T-helper 2 cell treated with Interferon-gamma antibody and Interleukin-4, amounts not matched to agents 5 μg/mL and 100 μg/mL, for 36 hours (primary cell): ENCODE measurements at places on chromosomes 2 and 18.

DNA sequence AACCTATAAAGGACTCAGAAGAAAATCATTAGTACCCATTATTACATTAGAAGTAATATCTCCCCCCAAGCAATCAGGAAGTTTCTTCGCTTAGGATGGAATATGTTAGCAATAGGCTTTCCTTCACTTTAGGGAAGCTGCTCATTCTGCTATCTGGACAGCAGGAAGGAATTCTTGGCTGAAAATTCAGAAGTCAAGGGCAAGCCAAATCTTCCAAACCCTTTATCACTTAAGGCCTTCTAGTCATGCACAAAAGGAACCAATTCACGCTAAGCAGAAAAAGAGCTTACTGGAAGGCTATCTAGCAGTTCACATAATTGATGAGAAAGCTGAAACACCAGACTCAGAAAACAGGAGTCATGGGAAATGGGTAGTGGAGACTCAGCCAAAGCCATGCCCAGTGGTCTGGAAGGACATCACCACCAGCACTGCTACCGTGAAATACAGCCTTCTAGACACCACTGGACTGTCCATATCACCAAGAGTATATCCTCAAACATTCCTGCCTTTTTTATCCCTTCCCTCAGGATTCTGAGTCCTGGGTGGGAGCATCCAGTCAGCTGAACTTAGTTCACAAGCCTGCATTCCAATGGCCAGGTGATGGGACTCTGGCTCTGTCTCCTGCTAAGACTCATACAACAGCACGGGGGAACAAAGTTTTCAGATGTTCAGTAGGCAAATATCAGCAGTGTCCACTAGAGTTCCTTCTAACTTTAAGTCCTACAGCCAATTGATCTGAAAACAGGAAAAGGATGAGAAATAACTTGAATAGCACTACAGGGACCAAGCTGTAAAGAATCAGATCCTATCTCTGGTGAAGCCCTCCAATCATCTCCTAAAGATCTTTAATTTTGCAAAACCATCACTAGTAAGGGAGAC is 14.8 kb upstream of the ADAM17 start:
- no peak for DNase-seq

- DNase-seq, result no peak
Observed at GRCh38 chr2:158042245-158042644, 59.4 kb upstream of the UPP2 start.

GRCh38 chr2:216866515-216867095 is 6.7 kb upstream of the TNP1 start:
- no peak for DNase-seq

DNA sequence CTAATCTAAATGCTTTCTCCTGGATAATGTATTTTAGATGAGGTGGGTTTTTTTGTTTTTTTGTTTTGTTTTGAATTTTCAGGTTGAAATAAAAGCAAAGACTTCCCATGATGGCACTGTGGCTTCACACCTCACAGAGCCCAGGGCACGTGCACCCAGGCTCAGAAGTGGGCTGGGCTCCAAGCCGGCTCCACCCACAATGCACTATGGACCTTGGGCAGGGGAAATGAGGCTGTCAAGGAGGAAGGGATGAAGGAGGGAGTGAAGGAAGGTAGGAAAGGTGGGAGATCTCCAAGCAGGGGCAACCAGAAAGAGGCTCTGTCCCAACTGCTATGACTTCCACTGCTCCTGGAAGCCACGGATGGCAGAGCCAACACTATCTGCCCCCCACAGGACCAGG is 60.4 kb downstream of the BIN1 start:
- no peak for DNase-seq

DNA sequence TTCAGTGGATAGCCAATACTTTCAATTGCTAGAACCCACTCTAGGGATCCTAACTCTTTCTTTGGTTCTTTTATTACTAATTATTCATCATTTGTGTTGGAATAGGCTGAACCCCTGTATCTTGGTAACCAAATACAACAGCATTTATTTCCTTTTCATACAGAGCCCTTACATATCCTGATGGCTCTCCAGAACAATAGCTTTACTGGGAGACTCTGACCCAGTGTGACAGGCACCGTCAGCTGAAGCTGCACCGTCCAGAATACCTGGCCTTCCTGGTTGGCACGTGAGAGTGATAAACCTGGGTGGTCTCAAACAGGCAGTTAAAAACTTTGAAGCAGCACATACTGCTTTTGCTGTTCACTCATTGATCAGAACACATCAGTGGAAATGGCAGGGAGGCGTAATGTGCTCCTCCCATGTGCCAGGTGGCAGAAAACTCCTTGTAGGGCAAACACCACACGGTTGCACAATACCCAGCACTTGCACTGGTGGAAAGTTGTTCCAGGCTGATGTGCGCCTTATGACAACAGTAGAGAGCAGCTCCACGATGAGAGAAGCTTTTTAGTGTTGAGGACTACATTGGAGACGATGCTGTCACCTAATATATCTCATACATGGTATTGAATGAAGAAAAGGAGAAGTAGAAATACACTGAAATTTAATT is 456.2 kb downstream of the PARD3B start:
- DNase-seq, result no peak

DNA sequence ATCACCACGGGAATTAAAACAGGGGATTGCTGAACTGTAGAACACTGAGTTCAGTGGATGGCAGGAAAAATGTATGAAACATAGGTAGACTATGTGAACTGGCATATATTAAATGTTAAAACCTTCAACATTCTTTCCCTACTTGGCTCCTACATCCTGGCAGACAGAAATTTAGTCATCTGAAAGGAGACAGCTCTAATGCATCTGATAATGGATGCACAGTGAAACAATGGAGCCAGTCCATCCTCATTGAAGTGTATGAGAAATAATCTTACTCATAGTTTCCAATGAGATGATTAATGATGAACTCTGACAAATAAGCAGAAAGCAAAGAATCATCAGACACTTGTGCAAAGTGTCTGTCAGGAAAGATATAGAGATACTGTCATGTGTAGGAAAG is 1629.7 kb upstream of the TMEFF2 start:
- no peak for DNase-seq

- DNase-seq, result no peak
Observed at GRCh38 chr18:11042247-11042646, 107.1 kb downstream of the PIEZO2 start.

GRCh38 chr18:228586-228985 is 39.3 kb downstream of the THOC1 start:
- no peak for DNase-seq

GRCh38 chr18:31424383-31424988 is 23.1 kb upstream of the DSG3 start:
- no peak for DNase-seq

DNA sequence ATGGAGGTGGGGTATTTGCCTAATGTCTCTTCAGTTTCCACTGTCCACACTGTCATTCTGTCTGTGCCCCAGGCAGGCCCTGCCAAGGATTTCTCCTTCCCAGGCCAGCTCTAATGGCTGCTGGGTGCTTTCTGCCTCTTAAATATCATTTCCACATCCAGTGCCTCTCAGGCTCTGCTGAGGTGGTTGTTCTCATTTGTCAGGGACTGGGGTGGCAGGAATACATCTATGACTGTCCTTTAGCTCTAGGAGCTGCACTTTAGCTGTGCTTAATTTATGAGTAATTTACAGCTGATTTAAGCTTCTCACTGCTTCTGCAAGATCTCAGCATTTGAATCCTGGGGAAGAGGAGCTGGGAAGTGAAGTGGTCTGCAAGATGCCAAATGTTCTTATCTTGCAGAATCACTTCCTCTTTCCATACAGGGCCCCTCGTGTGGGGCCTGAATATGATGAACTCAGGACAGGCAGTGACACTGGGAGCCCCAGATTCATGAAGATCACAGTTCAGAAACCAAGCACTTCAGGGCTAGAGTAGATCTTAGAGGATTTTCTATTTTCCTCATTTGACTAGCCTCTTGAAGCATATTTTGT is 150.2 kb downstream of the FSHR start:
- DNase-seq, result no peak

- DNase-seq, result no peak
Observed at GRCh38 chr18:66826211-66826610, 222.3 kb upstream of the CDH19 start.

GRCh38 chr18:54173980-54174630 is 50.4 kb downstream of the MBD2 start:
- DNase-seq, result peak; percentile 56

DNA sequence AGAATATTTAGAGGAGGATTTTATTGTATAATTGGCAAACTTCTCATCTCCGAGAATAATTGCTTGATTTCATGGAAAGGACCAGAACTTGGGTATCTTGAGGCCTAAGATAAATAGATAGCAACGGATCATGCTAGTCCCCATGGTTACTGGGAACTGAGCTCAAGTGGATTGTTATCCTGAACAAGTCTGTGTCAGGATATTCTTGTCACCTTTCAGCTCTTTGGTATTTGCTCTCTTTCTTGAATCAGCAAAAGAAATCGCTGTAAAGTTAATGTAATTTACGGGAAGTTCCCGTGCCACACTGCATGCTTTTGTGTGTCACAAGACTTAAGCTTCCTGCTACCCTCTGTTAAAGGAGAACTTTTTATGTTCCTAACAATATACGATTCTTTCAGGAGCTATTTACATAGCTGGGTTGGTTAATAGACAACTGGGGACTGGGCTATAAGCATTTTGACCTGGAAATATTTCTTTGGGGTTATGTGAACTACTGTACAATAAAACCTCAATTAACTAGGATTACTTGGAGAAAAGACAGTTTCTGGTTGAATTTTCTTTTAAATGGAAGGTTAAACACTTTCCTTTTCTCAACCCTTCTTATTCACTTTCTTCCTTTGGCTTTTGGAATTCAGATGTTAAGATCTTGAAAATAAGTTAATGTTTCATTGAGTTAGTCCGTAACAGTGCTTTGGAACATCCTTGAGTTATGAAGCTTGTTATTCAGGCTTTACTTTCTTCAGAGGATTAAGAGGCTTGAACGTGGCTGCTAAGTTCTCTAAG is 151.2 kb downstream of the FMNL2 start:
- no peak for DNase-seq

DNA sequence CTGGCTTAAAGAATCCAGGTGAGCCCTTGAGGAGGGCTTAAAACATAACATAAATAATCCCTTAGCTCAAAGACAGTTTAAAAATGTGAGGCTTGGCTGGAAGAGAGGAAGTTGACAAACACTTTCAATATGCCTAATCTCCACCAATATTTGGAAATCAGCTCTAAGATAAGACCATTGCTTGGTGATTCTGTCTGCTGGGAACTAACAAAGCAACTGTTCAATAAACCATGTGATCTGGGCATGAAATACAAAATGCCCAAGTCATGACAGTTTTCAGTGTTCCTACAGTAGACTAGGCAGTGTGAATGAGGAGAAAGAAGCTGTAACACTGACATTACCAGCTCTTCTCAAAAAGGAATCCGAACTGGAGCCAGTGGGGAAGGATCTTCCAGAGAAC is 10.7 kb downstream of the MFF start:
- no peak for DNase-seq

DNA sequence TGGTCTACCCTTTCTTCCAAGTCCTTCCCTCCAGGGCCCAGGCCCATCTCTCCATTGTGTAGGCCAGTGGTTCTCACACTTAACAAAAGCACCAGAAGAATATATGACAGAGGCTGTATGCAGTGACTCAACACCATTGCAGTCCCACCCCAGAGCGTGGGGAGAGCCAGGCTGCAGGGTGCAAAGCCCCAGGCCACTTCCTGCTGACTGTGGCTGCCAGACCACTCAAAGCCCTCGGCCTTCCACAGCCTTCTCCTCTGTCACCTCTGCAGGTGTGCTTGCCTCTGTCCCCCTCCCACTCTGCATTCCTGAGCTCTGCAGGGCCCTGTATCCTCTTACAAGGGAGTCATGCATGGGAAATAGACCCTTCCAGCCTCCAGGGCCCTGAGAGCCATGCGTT is 40.4 kb upstream of the ARHGEF4 start:
- DNase-seq, result no peak

- no peak for DNase-seq
Observed at GRCh38 chr2:109321570-109321969, 192.6 kb downstream of the SH3RF3 start.
